Activated CD8-positive, alpha-beta memory T cell treated with anti-CD3 and anti-CD28 coated beads for 48 hours (primary cell): ENCODE measurements at places on chromosomes 12 and 14.

- no peak for DNase-seq
Measured at GRCh38 chr12:124240493-124240892, 54.4 kb upstream of the RFLNA start.

GRCh38 chr14:104887623-104888488 lies 22.8 kb downstream of the CEP170B start:
- no peak for DNase-seq

DNA sequence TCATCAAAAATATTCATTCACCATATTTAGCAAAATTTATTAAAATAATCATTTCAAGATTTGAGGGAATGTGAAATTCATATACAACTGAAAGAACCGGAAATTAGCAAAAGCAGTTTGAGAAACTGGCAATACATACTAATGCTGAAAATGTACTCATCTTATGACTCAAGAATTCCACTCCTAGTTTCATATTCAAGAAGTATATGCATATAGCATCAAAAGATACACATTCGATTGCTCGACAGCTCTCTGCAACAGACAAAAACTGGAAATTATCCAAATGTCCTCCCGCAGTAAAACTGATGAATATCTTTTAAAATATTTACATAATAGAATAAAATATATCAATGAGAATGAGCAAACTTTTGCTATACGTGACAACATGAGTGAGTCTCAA lies 189.2 kb upstream of the MGAT4C start:
- no peak for DNase-seq

DNA sequence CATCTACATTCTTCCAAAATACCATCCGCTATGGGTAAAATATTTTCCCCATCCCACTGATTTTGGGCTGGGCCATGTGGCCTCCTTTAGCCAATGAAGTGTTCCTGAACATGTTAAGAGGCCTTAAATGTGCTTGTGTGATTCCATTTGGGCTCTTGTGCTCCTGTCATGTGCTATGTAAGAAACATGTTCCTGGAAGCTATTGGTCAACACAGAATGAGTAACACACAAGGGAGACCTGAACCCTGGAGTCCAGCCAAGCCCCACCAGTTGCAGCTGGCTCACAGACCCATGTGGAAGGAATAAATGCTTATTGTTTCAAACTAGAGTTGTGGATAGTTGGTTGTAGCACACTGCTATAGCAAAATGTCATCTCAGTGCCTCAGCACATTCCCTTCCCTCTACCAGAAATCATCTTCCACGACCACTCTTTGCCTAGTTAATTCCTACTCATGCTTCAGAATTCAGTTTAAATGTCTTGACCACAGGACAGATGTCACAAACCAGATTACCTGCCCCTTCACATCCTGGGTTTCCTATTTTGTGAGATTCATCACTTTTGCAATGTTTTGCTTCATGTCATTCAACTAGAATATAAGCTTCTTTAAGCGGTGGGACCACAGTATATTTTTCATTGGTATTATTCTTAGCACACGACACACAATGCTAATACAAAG lies 217.3 kb upstream of the EEA1 start:
- DNase-seq: no peak

DNA sequence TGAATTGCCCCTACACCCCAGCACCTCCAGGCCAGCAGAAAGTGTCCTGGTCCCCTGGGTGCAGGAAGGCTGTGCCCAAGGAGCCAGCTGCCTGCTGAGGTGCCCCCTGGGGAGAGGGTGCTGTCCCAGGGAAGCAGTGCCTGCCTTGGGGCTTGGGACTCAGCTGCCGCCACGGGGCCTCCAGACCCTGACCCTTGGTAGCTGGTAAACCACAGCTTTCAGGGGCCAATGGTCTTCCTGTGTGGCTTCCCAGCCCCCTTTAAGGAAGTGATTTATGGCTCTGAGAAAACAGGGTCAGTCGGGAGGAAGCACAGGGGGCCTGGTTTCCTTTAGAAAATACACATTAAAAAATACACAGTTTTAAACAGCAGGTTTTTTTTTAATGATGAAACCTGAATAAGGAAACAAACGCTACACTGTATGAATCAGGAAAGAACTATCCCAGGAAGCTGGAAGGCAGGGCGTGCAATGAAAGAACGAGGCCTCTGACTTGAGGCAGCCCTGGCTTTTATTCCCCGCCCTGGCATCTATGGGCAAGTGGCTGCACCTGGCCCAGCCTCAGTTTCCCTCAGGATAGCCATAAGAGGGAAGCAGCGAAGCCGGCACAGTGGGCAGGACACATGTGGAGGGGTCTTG lies 40.6 kb upstream of the EML1 start:
- DNase-seq: no peak

- no peak for DNase-seq
Measured at GRCh38 chr12:74285773-74286172, 251.9 kb upstream of the ATXN7L3B start.

GRCh38 chr14:100556936-100557505 lies 30.2 kb downstream of the BEGAIN start:
- DNase-seq: no peak

- no peak for DNase-seq
Measured at GRCh38 chr12:66235626-66236281, 46.7 kb downstream of the IRAK3 start.

GRCh38 chr14:81485372-81485771 lies 48.3 kb downstream of the SEL1L start:
- no peak for DNase-seq

- no peak for DNase-seq
Measured at GRCh38 chr12:40336573-40337199, 111.9 kb downstream of the LRRK2 start.

DNA sequence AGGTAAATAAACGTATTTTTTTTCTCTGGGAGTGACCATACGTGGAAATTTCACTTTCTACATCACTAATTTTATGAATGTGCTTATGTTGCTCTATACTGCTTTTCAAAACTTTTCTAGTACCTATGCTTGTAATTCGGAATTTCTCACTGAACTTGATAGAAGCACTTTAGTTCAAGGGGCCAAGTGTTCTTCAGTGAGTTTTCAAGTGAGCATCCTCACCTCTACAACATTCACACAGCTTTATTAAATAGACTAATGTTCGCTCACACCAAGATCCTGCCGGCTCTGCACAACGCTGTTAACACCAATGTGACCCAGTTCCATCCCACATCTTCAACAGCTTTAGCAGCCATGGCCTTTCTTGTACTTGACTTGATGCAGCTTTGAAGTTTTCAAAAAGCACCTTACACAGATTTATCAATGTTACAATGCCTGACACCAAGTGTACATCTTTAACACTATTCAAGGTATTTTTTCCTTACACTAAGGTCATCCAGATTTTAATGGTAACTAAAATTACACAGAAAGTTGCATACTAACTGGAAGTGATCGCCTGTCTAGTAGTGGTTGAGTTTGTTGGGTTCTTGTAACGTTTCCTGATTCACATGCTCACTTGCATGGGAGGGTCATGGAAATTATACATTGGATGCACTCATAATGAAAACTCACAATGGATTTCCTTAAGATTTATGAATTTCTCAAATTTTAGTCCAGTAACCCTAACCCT lies 4.5 kb downstream of the UBC start:
- no peak for DNase-seq

- no peak for DNase-seq
Measured at GRCh38 chr12:49807991-49808580, 20.1 kb downstream of the NCKAP5L start.
